ENCODE measurements at places on chromosomes 1 and 21. TPM values are rescaled to one million over a fixed set of nuclear protein-coding genes. Genes with fewer than 3 reads are reported as not detected.

The JTB gene
- total RNA-seq, result 117 TPM

The ZNF436 gene
- 8.4 TPM for total RNA-seq

The MRPS15 gene
- total RNA-seq, result 81.0 TPM

The FALEC gene
- total RNA-seq, result not detected

The SLC35F3 gene
- 0.34 TPM for total RNA-seq

GRCh38 chr1:184362876-184363275 lies 24.0 kb upstream of the C1orf21 start:
- DNase-seq, result peak; percentile 51

DNA sequence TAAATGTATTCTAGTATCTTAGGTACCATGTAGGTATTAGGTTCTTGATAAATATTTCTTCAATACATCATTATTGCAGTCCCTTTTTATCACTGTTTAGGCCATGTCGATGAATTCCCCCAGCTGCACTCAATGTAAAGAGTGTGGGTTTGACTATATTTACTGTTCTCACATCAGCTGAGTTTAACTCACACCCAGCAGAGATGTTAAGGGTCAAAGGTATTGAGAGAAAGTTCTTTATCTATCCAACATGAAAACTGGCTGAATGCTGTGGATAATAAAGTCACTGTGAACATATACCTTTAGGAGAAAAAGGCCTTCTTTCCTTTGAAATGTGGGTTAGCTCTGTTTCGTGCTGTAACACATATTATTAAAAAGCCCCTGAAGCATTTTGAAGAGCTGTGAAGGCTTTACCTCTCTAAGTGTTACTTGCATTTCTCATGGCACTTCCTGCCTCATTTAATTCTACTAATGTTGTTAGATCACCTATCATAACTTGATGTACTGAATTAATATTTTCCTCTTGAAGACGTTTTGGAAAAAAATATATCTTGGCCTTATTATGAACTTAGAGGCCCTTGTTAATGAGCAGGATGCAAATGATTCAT lies 19.1 kb upstream of the LYST start:
- no peak for DNase-seq

- DNase-seq, result no peak
Observed at GRCh38 chr1:34019741-34020552, 145.1 kb downstream of the CSMD2 start.

GRCh38 chr1:96934282-96934681 lies 212.7 kb downstream of the PTBP2 start:
- no peak for DNase-seq

GRCh38 chr1:58538821-58539220 lies 7.7 kb downstream of the OMA1 start:
- DNase-seq, result no peak

DNA sequence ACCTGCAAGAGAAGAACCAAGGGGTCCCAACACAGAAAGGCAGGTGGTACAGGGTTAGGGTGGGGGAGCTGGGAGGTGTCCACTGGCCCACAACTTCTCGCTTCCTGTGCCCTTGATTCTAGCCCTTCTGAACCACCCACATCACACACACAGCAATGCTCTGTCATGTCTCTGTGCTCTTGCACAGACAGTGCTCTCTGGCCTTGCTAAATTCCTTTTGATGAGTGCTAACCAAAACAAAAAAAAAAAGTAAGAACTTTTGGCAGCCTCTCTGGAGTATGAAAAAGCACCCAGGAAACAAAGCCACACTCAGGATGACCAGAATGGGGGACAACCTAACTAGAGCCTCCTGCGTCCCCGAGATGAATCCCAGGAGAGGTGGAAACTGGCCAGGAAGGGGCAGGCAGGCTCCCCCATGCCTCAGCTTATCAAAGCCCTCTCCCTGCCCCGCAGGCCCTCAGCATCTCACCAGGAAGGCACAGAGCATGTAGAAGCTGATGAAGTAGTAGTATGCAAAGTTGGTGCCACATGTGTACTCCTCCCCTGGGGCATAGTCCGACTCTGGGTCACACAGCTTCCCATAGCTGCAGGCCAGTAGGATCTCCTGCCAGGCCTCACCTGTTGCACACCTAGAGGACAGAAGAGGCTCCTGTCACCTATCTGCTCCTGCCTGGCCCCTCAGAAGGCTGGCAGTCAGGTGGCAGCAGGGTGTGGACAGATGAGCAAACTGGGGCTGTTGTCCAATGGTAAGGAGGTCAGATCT lies 27.2 kb upstream of the KIF21B start:
- DNase-seq, result peak; percentile 24

DNA sequence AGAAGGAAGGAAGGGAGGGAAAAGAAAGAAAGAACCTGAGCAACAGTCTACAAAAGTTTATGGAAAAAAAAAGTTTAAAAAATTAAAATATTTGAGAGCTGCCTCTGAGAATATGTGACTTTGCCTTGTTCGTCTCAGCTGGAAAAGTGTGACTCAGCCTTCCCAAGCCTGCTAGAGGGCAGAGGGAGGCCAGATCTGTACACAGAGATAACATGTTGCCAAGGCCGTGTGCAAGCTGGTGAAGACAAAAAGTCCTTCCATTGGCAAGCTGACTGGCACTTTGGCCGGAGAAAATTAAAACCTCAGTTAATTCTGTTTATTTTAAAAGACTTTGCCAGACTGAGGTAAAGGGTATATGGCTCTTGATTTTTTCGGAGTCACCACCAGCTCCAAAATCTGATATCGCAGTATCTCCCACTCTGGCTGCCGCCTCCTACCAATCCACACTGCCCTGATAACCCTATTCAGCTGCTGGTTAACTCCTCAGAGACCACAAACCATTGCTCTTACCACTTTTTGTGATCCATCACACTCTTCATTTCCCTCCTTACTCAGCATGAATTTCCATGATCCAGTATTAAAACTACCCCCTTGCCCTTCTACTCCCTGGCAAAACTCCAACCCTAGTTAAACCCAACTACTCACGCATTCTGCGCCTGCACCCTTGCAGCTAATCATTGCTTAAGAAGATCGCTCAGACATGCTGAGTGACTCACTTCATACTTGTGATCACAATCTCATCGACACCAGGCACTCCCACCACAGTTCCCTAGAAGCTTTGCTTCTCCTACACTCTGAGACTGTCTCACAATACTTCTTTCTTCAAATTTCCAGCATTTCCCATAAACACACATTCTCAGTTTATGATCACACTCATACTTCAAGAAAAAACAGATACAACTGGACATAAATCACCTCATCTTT lies 5.7 kb upstream of the PPP1R15B start:
- peak; percentile 98 for DNase-seq

GRCh38 chr1:41629571-41629970 lies 145.1 kb upstream of the EDN2 start:
- peak; percentile 74 for DNase-seq

DNA sequence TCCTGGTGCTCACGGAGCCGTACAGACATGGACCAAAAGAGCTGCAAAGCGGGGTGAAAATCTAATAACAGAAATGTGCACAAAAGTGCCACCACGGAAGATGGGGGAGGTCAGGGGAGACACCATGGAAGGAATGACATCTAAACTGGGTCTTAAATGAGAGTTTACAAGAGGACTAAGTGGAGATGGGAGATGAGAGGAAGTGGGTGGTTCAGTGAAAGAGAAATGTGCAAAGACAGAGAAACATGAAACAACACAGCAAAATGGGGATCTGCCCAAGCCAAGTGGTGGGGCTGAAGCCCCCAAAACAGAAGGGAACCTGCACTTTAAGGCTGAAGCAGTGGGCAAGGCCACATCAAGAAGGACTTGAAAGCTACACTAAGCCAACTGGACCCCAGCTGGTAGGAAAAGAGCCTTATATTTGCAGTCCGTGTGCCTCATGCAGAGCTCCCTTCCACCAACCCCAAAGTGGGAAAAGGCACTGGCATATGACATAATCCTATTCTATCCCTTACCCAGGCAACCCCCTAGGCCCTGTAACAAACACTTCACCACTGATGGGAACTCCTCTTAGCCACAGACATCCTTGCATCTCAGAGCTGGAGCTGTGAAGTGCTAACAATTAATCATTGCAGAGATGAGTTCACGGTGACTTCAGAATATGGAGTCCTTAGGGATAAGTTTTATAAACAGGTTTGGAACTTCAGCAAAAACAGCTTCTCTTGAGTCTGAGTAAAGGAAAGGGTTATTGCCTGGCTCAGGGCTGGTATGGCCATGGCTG lies 198.6 kb upstream of the EDN2 start:
- no peak for DNase-seq

DNA sequence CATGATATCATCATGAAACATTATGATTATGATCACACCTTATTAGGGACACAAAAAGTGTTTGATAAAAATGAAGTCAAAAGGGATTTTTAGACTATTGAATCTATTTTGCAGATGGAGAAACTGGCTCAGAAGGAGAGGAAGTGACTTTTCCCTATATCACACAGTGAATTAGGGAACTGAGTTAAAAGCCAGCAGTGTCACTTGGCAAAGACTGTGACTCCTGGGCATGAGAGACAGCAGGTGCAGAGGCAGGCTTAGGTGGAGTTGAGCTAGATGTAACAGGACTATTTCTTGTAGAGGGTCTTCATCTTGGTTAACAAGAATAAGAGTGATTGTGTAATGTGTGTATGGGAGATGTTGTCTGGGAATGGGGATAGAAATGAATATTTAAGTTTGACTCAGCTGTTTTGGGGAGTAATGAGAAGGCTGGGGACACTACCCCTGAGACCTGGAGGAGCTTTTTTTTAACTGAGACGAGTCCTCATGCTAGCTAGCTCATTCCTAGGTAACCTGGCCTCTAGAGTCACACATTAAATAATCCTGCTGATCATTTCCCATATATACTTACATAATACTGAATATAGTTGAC lies 1.0 kb upstream of the CD84 start:
- DNase-seq, result no peak

- peak; percentile 13 for DNase-seq
Observed at GRCh38 chr1:198563583-198563982, 23.1 kb upstream of the ATP6V1G3 start.

DNA sequence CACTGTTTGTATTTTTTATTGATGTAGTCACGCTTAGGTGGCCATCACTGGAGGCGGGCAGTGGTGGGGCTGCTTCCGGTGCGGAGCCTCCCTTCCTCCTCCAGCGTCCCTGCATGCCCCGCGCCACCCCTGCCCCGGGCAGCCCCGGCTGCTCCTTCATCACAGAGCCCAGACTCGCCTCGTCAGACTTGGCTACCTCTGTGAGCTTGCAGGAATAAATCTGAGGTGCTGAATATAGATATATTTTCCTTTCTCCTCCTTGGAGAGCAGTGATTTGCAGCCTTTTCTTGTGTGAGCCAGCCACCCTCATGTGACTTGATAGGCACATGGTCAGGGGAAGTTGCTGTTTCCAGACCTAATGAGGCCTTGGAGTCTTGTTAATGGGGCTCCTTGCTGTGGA lies 412.7 kb upstream of the VAMP3 start:
- DNase-seq, result no peak

- no peak for DNase-seq
Observed at GRCh38 chr1:160841079-160841478, 21.6 kb downstream of the CD244 start.

GRCh38 chr1:86788300-86789206 lies 84.2 kb downstream of the SH3GLB1 start:
- peak; percentile 76 for DNase-seq

DNA sequence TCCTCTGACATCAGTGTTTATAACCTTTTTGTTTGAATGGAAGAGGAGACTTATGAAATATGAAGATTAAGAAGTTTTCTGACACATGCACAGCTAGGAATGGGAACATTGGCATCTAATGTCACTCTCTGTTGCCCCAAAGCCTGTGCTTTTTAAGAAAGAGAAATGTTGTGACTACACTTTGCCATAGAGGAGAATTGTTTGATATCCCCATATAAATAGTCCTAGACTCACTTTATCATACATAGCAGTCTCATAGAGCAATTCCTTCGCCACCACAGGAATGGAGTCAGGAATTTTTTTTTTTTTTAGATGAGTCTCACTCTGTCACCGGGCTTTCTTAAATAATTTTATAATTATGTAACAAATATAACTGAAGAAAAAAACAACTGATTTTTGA lies 1.5 kb downstream of the KRTAP21-3 start:
- DNase-seq, result no peak

Data from HFFc6 (cell line).